ENCODE measurements at places on chromosomes 2 and 18. TPM values are rescaled to one million over a fixed set of nuclear protein-coding genes. Genes with fewer than 3 reads are reported as not detected.

The CCDC178 gene
- polyA plus RNA-seq: 1.6 TPM

The PSTPIP2 gene
- 17.1 TPM for polyA plus RNA-seq

The FSHR gene
- not detected for polyA plus RNA-seq

The LIPG gene
- 63.6 TPM for polyA plus RNA-seq

DNA sequence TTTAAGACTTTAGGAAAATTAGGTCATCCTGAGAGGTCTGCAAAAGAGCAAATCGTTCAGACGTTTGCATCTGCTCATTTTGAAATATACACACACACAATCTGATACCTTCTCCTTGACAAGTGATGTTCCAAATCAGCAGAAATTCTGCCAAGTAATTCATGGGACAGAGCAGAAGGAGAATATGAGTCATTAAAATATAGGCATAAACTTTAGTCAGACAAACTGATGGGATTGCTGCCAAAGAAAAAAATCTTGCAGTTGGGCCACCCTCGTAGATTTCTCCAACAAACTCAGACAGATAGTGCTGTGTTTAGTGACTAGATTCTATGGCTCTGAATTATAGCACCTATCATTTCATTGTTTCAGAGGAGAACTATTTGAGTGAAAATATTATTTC lies 336.3 kb downstream of the NYAP2 start:
- DNase-seq: no peak

- DNase-seq: peak; percentile 77
These were observed at the start of gene PDE11A for GRCh38 chr2:178072383-178073301. Gene PDE11A (minus strand): TSS chr2:178072777. CDS start chr2:178072437, 340 bp downstream.

- DNase-seq: no peak
These were observed 286.2 kb upstream of the CXCR4 start for GRCh38 chr2:136404176-136404575.

DNA sequence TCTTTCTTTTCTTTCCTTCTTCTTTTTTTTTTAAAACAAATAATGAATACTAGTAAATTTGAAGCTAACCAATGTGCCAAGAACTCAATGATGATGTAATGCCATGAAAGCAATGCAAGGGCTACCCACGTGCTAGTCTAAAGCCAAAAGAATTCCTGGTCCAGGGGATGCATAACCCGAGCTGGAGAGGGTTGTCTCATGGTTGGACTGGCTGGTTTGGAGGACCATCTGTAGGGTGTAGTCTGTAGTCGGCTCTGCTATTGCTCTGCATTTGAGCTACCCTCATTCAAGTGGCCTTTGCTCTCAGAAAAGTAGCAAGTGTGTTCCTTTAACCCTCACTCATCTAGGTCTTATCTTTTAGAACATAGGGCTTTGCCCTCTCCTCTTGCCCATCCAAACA lies 469.6 kb upstream of the CELF4 start:
- no peak for DNase-seq

- no peak for DNase-seq
These were observed 80.0 kb downstream of the INPP5D start for GRCh38 chr2:233140077-233140585.

DNA sequence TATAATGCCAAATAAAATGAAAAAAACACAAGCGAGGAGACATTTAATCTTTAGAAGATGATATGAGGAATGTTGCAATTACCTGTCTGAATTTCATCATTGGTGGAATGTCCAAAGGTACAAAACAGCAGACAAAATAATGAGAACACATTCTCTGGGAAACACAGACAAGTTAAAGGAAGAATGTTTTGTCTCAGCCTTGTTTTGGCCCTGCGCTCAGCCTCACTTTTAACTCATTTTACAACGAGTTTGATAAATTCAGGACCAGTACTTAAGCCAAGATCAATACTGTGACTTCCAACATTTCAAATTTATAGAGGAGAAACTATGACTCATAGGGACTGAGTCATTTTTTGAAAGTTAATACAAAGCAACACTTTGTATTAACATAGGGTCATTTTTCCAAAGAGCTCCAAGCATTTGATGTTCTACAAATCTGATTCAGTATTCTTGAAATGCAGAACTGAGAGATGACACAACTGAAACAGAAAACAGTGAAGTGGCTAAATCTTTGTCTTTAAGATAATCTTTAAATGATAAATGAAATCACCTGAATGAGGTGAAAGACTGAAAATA lies 833.2 kb upstream of the CHAC2 start:
- no peak for DNase-seq

- no peak for DNase-seq
These were observed 22.8 kb upstream of the KIDINS220 start for GRCh38 chr2:8860239-8860638.

- no peak for DNase-seq
These were observed 504.5 kb upstream of the VRK2 start for GRCh38 chr2:57542081-57542480.

DNA sequence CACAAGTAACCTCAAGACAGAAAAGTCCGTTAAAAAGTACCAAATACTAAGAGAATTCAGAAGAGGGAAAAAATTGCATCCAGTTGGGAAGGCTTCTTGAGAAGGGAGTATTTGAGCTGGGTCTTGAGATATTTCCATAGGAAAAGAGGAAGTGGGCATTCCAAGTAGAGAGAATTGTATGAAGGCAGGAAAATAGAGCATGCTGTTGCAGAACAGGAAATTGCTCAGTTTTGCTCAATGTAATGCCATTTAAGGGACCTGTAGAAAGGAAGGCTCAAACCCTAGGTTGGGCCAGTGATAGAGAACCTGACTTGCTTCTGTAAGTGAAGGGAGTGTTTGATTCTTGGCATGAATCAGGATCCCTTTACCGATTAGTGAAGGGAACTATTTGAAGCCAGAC lies 1.0 kb upstream of the ZC3H8 start:
- no peak for DNase-seq

GRCh38 chr2:160372010-160372356 lies 121.6 kb downstream of the RBMS1 start:
- no peak for DNase-seq
